ENCODE measurements at places on chromosomes 13 and 19.
A peak's percentile ranks its signal among the peaks of the same experiment; 100 is the strongest.

- no peak for DNase-seq
Observed at GRCh38 chr13:90414691-90415596, 932.5 kb upstream of the MIR17HG start.

DNA sequence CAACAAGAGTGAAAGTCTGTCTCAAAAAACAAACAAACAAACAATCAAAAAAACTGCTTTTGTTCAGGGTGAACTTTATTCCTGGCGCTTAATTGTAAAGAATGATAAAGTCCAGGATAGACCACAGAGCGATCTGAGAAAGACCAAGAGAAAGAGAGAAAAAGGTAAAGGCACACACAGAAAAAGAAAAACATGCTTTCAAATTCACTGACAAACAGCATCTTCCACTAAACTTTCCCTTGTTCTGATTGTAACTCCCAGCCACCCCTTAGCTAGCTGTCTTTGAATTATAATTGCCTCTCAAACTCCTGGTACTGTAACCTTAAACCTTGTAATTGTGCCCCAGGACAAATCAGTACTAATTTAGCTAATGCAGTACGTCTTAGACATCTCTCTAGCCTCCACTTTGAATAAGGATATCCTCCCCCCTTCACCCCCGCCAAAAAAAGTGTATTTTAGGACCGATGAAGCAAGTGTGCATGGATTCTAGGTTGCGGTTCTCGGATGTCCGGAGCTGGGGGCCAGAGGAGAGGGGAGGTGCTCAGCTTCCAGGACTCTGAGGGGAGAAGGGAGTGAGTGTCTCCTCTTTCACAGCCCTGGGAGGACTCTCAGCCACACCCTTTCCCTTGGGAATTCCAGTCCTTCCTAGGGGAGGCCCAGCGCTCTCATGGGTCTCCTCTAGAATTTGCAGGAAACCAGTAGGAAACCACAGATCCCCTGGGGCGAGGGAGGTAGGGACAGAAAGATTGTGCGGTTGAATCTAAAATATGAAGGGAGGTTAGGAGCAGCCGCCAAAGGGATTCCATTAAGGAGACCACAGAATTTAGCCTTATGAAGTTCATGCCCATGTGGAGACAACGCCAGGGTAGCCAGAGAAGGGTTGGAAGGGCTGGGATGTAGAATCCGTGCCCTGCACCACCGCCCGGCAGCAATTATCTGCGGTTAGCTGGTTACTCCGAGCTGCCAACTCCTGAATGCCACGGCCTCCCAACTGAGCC lies 19.7 kb downstream of the ZNF536 start:
- no peak for DNase-seq

DNA sequence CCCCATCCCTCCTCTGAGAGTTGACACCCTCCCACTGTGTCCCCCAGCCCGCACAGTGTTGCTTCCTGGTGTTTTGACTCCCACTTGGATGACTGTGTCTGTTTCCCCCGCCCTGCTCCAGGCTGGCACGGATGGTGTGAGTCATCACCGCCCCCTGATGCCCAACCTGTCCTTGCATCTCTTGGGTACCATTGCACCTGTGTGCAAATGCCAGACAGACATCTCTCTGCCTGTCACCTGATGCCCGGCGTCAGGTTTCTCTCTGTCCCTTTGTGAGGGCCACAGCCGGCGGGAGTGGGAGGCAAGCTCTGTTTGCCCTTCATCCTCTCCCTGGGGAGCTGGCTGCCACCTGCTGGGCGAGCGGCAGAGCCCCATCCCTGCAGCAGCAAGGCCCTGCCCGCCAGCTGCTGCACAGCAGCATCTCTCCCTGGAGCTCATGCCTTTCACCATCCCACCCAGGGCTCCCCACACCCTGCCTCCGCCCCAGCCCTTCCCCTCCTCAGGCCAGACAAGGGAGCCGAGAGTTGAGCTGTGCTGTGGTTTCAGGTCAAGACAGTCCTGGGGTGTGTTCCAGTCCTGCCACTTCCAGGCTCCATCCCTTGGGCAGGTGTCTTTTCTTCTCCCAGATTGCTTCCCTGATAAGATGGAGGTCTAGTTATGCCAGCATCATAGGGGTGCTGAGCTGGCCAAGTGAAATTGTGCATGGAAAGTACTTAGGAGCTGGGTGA lies 29.7 kb downstream of the NKPD1 start:
- no peak for DNase-seq

- no peak for DNase-seq
Observed at GRCh38 chr19:4455719-4456475, 1.7 kb downstream of the UBXN6 start.

- no peak for DNase-seq
Observed at GRCh38 chr13:108752276-108752675, 122.9 kb downstream of the MYO16 start.

- no peak for DNase-seq
Observed at GRCh38 chr19:39372047-39372802, 18.7 kb downstream of the PAF1 start.

- no peak for DNase-seq
Observed at GRCh38 chr19:52170863-52171320, 529 bp downstream of the ZNF836 start.

DNA sequence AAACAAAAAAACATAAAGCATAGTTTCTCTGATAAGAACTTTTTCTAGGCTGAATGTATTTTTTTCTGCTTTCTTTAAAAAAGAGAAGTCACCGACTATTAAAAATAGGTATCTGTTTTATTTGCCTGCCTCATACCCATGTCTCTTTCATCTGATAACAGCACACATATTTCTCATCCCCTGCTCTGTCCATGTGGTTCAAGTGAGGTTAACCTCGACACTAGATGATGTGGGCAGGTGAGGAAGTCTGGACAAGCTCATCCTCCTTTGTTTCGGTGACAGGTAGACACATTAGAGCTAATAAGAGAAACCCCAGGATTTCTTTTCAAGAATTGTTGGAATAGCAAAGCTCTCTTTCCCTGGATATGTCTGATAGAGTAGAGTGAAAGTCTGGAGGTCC lies 222.7 kb downstream of the GPC5 start:
- DNase-seq, result no peak

- no peak for DNase-seq
Observed at GRCh38 chr13:34416971-34417380, 525.1 kb upstream of the NBEA start.

- no peak for DNase-seq
Observed at GRCh38 chr19:55252760-55253663, 5.8 kb downstream of the PPP6R1 start.

- no peak for DNase-seq
Observed at GRCh38 chr13:31207661-31208552, 8.1 kb downstream of the B3GLCT start.

DNA sequence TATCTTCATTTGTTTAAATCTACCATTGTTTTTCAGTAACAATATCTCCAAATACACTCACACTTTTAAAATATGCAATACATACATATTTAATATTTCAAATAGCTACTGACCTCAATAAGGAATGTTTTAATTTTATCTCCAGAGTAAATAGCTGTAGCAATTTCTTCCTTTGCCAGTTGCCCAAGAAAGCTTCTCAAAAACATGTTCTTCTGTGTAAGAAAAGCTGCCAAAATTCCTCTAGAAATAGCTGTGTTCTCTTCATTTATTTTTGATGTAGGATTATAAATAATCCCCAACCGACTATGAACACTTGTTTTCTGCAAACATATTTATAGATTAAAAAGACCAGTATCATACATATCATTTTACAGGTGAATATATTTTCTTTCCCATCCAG lies 150.5 kb downstream of the UGGT2 start:
- no peak for DNase-seq

DNA sequence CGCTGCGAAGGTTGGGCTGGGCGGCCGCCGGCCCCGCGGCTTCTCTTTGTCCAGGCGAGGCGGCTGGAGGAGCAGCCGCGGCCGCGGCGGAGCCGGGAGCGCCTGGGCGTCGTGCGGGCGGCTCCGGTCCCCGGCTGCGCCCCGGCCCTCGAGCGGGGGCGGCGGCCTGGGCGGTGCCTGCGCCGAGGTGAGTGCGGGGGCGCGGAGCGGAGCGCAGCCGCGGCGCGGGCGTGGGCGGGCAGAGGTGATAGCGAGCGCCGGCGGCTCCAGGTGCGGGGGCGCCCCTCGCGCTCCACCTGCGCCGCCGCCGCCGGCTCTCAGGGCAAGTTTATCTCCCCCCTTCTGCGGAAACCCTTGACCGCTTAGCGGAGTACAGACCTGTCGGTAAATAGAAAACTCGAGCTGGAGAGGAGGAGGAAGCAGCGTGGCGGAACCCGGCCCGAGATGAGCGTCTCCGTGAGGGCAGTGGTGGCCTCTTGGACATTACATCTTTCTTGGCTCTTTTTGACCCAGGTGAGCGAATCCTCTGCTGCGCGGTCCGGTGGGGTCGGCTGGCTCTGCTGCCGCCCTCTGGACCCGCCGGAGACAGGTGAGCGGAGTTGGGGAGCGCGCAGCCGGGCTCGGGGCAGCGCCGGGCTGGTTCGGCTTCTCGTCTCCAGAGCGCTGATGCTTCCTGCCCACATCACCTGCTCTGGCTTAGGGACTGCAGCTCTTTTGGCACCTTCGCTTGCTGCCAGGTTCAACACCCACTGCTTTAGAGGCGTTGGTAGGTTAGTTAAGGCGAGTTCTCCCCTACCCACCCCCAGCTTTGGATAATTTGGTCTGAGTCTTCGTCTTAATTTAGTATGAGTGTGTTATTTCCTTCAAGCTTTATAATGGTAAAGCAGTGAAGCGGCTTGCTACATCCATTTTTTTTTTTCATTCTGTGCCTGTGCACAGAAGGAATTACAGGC lies at the start of gene MTUS2:
MTUS2 (plus strand) TSS at position 241 of the 953 bp plus-strand sequence.
- no peak for DNase-seq

DNA sequence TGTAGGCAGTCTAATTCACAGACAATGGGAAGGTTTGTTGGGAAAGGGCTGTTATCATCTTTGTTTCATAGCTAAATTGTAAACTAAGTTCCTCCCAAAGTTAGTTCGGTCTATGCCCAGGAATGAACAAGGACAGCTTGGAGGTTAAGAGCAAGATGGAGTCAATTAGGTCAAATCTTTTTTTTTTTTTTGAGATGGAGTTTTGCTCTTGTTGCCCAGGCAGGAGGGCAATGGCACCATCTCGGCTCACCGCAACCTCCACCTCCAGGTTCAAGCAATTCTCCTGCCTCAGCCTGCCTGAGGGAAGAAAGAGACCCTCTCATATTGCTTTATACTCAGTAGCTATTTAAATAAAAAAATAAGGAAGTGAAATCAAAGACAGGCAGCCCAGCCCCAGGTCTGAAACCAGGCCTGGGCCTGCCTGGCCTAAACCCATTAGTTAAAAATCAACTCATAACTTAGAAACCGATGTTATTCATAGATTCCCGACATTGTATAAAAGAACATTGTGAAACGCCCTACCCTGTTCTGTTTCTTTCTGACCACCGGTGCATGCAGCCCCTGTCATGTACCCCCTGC lies 297.4 kb upstream of the SGCG start:
- DNase-seq, result no peak

- DNase-seq, result peak; percentile 45
Observed at GRCh38 chr13:44436589-44437337, 63.1 kb downstream of the SERP2 start.

DNA sequence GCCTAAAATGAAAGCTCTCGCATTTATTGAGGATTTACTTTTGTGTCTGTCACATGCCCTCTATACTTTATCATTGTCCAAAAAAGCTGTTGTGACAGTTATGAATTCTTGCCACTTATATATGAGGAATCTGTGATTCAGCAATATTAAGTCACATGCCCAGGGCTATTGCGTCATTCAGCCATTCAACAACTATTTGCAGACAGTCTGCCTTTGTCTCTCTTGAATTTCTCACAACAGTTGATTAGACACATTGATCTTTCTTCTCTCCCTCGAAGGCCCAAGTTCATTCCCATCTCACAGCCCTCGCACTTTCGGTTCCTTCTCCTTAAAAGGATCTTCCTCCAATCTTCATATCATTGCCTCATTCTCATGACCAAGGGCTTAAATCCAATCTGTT lies 342.6 kb downstream of the MZT1 start:
- DNase-seq, result no peak

- DNase-seq, result no peak
Observed at GRCh38 chr13:21014502-21015170, 46.8 kb downstream of the LATS2 start.

DNA sequence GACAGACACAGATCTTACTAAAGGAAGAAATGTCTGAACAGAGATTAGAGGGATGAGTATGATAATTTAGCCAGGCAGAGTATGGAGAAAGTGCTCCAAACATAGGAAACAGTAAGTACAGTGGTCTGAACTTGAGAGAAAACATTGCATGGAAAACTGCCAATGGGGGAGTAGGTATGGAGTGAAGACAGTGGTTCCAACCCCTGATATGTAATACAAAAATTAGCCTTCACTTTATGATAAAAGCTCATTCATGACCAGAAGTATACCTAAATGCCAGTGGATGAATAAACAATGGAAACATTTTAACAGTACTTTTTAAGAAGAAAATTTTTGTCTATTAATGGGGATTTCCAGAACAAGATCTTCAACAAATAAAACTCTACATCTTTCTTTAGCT lies 334.0 kb downstream of the DIAPH3 start:
- DNase-seq, result no peak

- DNase-seq, result no peak
Observed at GRCh38 chr19:13461536-13461935, 44.7 kb downstream of the CACNA1A start.

- no peak for DNase-seq
Observed at GRCh38 chr13:24348797-24349515, 39.6 kb downstream of the C1QTNF9 start.

DNA sequence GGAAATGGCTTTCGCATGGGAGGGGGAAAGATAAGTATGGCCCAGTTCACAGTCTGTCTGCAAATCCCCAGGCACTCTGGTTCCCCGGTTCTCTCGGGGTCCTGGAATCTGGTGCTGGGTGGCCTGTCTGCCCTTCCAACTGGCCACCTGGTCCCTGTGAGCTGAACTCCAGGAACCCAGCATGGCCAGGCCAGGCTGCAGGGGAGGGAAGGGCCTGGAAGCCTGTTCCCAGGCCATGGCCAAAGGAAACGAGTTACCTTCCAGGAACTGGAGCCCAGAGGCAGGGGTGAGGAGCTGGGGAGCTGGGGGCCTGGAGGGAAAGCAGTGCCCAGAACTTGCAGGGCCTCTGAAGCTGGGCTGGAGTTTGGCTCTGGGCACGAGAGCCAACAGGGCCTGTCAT lies 19.1 kb upstream of the PNMA8C start:
- DNase-seq, result no peak

DNA sequence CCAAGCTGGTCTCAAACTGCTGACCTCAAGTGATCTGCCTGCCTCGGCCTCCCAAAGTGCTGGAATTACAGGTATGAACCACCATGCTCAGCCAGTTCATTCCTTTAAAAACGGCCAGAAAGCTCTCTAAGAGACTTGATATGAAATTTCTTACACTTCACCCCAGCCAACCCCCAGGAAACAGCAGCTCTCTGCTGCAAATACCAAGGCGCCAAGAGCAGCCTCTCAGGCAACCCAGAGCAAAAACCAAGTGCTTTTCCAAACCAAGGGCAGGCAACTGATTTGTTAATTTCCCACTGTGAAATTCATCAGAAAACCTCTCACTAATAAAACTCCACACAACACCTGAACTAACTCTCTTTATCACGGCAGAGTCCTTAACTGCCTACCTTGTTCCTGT lies 44.9 kb downstream of the LATS2 start:
- DNase-seq, result no peak

DNA sequence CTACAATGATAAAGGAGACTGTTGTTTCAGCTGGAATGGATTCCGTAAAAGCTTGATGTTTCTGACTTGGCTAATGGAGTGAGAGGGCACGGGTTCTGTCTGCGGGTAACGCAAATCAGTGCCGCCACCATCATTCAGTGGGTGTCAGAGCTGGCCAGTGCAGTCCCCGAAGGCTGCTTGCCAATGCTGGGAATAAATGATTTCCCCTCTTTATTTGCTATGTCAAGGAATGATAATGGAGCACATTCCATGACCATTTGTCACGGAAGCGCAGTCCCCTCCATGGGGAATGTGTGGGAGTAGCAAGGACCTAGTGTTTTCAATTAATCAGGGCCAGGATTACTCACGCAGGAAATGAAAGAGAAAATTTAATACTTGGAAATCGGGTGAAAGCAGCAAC lies 899.3 kb downstream of the UQCRFS1 start:
- no peak for DNase-seq

Measured in CD4-positive, alpha-beta T cell treated with Interferon alpha-2 for 1 hour (primary cell).